Purkinje cell (primary cell): ENCODE measurements at places on chromosomes 7 and 10. TPM values are rescaled to one million over a fixed set of nuclear protein-coding genes. Genes with fewer than 3 reads are reported as not detected.

Gene INHBA
- 0.38 and 0.42 TPM in 2 replicates for polyA plus RNA-seq

Gene TFR2
- polyA plus RNA-seq: 0.17 and 0.55 TPM in 2 replicates

Gene AKR1C4
- not detected in 2 replicates for polyA plus RNA-seq

Gene GSTO1
- 159 and 191 TPM in 2 replicates for polyA plus RNA-seq

Gene APBB1IP
- not detected in 2 replicates for polyA plus RNA-seq

Gene MMP21
- polyA plus RNA-seq: not detected in 2 replicates

Gene TYW1
- polyA plus RNA-seq: 4.0 and 17.7 TPM in 2 replicates

Gene NOS3
- polyA plus RNA-seq: not detected in 2 replicates

Gene HMX2
- not detected in 2 replicates for polyA plus RNA-seq

Gene SAMD9
- 5.2 and 5.5 TPM in 2 replicates for polyA plus RNA-seq

Gene GPER1
- not detected in 2 replicates for polyA plus RNA-seq

Gene FXYD4
- not detected in 2 replicates for polyA plus RNA-seq

Gene PLA2G12B
- polyA plus RNA-seq: 0.28 TPM in 1 of 2 replicates, not detected in the other

Gene TRPV6
- 2.3 TPM in 1 of 2 replicates, not detected in the other for polyA plus RNA-seq

Gene AZGP1
- polyA plus RNA-seq: not detected in 2 replicates

Gene ZNF518A
- polyA plus RNA-seq: 50.1 and 50.3 TPM in 2 replicates
